HepG2 (cell line): ENCODE measurements at places on chromosomes 2 and 18. TPM values are rescaled to one million over a fixed set of nuclear protein-coding genes. Genes with fewer than 3 reads are reported as not detected.

GRCh38 chr18:66603941-66604627 lies at the start of gene CDH19:
Gene CDH19, minus strand, starts transcription at chr18:66604090. Its CDS starts 31,886 bp downstream, at chr18:66572204.
- peak; percentile 0 for DNase-seq

- peak; percentile 98 for DNase-seq
Observed at GRCh38 chr2:8679827-8680731, 1.8 kb upstream of the ID2 start.

- DNase-seq, result no peak
Observed at GRCh38 chr2:75798569-75798968, 87.9 kb upstream of the GCFC2 start.

GRCh38 chr2:54083021-54083420 lies 32.4 kb upstream of the ACYP2 start:
- no peak for DNase-seq

DNA sequence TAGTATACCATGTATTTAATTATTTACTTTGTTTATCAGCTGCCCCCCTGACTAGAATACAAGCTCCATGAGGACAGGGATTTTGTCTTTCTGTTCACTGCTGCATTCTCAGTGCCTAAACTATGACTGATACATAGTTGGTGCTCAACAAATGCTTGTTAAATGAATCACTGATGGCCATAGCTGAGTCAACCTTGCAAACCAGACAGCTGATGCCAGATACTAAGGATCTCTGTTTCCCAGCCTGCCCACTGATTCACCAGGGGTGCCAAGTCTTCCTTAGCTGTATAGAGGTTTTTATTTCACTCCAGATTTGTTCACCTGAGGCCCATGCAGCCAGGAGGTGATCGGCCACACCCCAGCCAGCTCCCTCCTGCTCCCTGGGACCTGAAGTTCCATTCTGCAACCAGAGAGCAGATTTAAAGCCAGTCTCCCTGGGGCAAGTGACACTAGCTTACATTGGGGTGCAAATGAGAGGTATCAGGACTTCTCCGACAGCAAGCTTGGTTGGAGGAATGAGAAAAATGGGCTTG lies 92.2 kb downstream of the C1QL2 start:
- DNase-seq, result no peak

- no peak for DNase-seq
Observed at GRCh38 chr18:79139206-79139605, 70.0 kb downstream of the ATP9B start.

GRCh38 chr2:197075754-197076337 lies 149.3 kb upstream of the PGAP1 start:
- peak; percentile 10 for DNase-seq

GRCh38 chr2:26185304-26185928 lies 12.5 kb downstream of the GAREM2 start:
- no peak for DNase-seq

- no peak for DNase-seq
Observed at GRCh38 chr18:13615432-13615861, 110.9 kb downstream of the FAM210A start.

DNA sequence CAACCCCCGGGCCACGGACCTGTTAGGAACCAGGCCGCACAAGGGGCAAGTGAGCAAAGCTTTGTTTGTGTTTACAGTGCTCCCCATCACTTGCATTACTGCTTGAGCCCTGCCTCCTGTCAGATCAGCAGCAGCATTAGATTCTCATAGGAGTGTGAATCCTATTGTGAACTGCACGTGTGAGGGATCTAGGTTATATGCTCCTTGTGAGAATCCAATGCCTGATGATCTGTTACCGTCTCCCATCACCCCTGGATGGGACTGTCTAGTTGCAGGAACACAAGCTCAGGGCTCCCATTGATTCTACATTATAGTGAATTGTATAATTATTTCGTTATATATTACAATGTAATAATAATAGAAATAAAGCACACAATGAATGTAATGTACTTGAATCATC lies 125.6 kb downstream of the FMNL2 start:
- no peak for DNase-seq

DNA sequence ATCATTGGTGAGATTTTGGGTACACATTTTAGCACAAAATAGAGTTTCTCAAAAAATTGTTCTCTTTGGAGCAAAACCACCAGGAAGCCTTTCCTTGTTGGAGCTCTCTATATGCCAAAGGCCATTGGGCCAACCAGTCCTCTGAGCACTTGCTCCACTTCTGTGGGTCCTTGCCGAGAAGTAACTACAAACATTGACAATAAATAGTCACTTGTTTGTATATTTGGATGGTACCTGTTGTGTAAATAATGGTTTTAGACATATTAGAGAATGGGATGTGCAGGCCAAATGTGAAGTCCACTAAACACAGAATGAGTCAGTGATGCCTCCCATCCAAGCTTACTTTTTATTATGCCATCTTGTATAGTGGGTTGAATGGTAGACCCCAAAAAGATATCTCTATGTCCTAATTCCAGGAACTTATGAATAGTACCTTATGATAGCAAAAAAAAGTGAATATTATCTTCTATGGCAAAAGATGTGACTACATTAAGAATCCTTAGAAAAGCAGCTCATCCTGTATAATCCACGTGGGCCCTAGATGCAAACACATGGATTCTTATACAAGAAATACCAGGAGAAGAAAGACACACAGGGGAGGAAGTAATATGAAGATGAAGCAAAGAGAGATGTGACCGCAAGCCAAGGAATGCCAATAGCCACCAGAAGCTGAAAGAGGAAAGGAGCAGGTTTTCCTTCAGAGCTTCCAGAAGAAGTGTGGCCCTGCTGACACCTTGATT lies 24.6 kb downstream of the SRD5A2 start:
- no peak for DNase-seq

IMP4 gene
- total RNA-seq, result 142 and 153 TPM in 2 replicates
